ENCODE measurements at places on chromosomes 11 and 22.
A peak's percentile ranks its signal among the peaks of the same experiment; 100 is the strongest.

DNA sequence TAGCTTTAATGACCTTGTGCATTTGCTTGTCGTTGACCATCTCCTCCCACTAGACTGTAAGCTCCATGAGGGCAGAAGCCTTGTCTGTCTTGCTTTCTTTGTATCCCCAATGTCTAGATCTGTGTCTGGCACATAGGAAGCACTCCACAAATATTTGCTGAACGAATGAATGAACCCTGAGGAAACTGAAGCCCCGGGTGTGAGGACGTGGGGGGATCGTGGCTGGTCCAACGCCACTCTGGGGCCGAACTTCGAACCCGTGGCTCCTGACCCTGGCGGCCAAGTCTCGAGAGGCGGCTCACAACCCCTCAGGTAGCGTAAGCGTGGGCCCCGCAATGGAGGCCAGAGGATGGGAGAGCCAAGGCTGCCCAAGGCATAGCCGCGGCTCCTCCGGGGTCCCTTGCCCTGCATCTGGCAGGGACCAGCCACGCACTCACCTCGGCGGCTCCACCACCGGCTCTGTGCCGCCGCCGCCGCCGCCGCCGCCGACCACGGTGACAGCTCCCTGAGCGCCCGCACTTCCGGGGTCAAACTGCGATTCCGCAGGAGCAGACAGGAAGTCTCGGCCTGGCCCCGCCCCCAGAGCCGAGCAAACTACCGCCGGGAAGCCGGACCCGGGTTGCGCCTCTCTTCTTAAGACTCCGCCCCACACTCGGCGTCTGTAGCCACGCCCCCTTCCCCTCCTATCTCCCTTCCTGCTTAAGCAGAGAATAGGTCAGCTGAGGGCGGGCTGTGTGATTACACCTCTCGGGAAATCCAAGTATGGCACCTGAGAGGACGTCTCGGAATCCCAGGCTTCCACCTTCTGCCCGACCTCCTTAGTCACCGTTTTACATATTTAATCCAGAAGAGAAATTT, at the start of gene ASCC2:
ASCC2 (minus strand) TSS at position 534 of the 858 bp plus-strand sequence. CDS start 5,949 bp downstream, outside the sequence.
- peak; percentile 96 for DNase-seq

- no peak for DNase-seq
Measured at GRCh38 chr11:14376920-14377319, 17.9 kb upstream of the RRAS2 start.

GRCh38 chr11:116973270-116973669, 125.0 kb downstream of the SIK3 start:
- no peak for DNase-seq

DNA sequence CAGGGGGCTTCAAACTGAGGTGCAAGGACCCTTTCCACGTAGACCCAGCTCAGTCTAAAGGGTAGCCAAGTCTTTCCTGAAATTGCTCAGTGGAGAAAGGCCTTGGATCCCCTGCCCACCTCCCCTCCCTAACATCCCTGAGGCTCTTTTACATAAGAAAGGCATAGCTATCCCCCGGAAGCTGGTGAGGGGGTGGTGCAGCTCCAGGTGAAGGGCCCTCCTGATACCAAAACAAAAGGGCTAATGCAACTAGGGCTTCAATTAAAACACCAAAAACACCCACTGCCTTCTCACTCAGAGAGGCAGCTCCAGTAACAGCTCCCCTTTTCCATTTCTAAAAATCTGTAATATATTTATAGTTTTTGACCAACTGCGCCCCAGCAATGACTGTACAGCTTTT, 5.8 kb downstream of the SHANK2 start:
- no peak for DNase-seq

- no peak for DNase-seq
Measured at GRCh38 chr11:47272706-47273105, 2.8 kb downstream of the MADD start.

- peak; percentile 40 for DNase-seq
Measured at GRCh38 chr11:116217006-116217405, 555.8 kb downstream of the BUD13 start.

DNA sequence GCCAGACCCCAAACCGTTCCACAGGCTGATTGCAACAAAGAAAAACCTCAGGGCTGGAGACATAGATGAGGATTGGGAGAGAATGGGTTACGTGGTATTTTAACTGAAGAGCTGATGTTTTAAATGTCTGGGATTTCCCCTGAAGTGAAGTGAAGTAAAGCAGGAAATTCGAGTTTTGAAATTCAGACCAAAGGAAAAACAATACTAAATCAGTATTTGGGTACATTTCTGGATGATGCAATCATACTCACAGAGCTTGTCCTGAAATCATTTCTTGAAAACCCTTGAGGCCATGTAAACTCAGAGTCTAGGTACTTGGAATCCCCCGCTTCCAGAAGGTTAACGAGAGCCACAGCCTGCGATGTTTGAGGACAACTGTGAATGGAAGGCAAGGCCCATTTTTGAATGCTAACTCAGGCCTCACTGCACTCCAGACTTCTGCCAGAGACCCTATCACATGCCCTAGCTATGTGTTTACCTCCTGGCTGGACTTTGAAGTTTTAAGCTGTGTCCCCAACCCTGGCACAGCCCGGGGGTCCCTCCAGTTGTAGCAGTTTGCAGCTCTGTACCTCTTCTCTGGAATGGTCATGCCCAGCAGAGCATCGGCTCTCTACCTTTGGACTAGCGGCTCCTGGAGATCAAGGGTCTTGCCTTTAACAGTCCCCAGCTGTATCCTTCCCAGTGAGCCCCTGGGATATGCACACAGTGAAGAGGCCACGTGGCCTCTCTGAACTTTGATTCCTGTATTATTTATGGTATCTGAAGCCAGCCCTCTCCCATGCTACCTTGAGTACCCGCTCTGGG, 5.4 kb upstream of the FTH1 start:
- no peak for DNase-seq

DNA sequence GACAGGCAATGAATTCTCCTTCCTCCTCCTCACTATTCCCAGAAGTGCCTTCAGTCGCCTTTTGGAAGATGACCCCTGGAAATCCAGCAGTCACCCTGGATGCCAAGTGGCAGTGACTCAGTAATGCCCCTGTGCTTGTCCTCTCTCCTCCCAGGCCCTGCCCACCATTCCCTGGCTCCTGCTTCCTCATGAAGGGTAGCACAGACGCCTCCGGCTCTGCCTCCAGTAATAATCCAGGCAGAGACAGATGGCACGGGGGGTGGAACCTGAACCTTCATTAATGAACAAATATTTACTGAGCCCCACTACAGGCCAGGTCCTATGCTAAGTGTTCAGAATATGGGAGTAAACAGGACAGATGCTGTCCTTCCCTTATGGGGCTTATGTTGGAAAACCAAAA, 23.2 kb downstream of the SYT13 start:
- no peak for DNase-seq

DNA sequence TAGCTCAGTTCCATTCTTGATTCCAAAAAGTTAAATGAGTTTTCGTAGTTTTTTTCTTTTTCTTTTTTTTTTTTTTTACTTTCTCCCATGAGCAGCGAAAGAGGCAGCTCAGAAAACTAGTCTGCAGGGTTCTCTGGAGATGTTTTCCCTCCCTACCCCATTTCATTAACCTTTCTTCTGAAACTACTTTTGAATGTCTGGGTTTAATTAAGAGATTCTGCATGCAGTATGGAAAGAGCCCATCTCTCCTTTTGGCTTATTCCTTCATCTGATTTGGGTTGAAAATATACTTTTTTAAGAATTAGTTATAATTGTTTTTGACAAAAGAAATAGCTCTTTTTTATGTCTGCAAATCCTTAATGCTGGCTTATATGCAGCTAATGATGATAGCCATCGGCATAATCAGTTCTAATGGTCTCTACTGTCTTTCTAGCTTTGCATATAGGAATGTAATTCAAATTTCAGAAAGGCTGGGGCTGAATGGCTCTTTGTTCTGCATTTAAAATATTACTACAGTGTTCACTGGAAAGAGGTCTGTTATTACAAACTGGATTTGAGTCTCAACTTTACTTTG, 265.3 kb downstream of the FAT3 start:
- DNase-seq = no peak

DNA sequence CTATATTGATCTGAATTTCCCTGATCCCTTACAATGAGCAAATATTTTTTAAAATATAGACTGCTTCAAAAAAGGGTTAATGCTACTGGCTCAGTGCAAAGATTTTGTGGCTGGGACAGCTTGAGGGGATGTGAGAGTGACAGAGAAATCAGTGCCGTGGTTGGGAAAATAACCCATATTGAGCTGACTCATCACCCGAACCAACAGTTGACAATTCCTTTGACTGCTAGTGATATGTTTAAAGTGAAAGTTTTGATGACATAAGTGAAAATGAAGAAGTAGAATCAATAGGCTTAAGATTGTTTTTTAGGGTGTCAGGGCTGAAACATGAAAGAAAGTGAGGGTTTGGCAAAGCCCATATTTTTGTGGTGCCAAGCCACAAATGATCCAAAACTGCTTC, 257.1 kb upstream of the TENM4 start:
- no peak for DNase-seq
